Bronchial epithelial cell (primary cell): ENCODE measurements at places on chromosomes 7 and 10.

- DNase-seq: peak; percentile 65
These were observed 286.5 kb downstream of the PTEN start for GRCh38 chr10:88149906-88150305.

DNA sequence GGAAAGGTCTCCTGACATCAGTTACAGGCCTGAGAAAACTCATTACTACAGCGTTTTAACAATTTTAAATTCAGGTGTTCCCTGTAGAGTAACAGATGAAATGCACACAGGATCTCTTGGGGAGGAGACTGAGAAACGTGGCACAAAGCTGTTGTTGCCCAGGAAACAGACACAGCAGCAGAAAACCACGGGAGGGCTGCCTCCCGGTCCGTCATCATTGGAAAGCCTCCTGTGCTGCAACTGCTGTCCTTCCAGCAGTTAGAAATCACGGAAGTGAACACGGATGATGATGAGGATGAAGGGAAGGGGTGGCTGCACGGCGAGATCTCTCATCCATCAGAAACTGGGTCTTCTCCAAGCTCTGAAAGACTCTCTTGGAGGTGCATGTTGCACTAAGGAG lies 94.6 kb upstream of the RNF32 start:
- DNase-seq: no peak

GRCh38 chr7:45140827-45141226 lies 16.8 kb upstream of the RAMP3 start:
- no peak for DNase-seq

DNA sequence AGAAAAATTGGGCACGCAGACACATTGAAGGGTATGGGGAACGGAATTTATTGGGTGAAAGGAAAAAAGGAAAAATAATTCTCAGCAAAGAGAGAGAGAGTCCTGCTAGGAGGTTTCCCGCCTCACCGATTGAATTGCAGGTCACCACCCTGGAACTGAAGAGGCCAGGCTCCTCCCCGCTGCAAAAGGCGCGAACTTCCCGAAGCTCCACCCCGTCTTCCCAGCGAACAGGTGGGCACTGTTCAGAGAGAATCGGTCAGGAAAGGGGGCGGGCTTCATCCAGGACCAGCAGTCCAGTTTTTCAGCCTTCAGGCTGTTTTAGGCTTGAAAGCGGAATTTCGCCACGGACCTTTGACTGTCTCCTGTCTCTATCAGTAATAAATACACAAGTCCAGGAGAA lies 27.3 kb upstream of the CADPS2 start:
- no peak for DNase-seq

DNA sequence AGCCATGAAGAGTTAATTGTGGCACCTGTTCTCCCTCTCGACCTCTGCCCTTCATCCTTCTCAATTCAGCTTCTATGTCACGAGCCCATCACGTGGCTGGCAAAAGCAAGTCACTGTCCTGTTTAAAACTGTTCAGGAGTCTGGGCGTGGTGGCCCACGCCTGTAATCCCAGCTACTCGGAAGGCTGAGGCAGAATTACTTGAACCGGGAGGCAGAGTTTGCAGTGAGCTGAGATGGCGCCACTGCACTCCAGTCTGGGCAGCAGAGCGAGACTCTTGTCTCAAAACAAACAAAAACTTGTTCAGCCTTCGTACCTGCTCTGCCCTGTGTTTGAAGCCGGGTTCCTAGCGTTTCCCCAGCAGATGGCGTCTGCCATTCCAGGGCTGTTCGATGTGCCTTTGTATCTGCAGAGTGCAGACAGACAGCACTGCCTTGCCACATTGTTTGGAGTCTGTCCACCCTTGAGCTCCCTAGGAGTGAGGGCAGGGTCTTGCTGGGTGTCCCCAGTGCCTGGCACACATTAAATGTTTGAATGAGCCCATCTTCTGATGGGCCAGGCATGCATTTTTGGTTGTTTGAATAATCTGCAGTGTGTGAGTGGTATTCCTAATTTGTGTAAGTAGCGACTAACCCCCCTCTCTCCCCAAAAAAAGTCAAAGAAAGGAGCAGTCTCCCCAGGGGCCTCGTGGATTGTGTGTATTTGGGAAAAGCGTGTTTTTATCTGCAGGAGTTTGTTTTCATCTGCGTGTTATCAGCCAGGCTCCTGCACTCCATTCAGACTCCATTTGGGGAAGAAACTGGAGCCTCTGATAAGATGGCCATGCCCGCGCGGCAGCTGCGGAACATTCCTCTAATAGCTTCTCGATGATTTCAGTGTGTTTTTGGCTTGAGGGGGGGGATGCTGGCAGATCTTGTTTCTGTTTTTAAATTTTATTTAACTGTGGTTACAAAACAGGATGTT lies 61.2 kb downstream of the DNAJB6 start:
- peak; percentile 65 for DNase-seq

GRCh38 chr7:91228927-91229558 lies 35.2 kb upstream of the FZD1 start:
- no peak for DNase-seq

GRCh38 chr7:27199849-27200760 lies at the start of gene HOXA13:
Gene HOXA13 (minus strand): TSS chr7:27200091. CDS start chr7:27200077, 14 bp downstream.
- DNase-seq: no peak
